ENCODE measurements at places on chromosomes 7 and 10. TPM values are rescaled to one million over a fixed set of nuclear protein-coding genes. Genes with fewer than 3 reads are reported as not detected.

ZNF853 gene
- total RNA-seq, result 0.42 TPM

RPP38 gene
- 23.3 TPM for total RNA-seq

ARID5B gene
- total RNA-seq, result 56.9 TPM

MYH16 gene
- not detected for total RNA-seq

CYP3A7 gene
- not detected for total RNA-seq

DYDC2 gene
- total RNA-seq, result not detected
